ENCODE measurements at places on chromosomes 4 and X.
A peak's percentile ranks its signal among the peaks of the same experiment; 100 is the strongest.

- DNase-seq: no peak
Observed at GRCh38 chr4:100907465-100908454, 389.9 kb upstream of the EMCN start.

GRCh38 chr4:143355540-143356217, 19.0 kb downstream of the GAB1 start:
- no peak for DNase-seq

- DNase-seq: no peak
Observed at GRCh38 chrX:2628751-2629315, 62.3 kb upstream of the CD99 start.

DNA sequence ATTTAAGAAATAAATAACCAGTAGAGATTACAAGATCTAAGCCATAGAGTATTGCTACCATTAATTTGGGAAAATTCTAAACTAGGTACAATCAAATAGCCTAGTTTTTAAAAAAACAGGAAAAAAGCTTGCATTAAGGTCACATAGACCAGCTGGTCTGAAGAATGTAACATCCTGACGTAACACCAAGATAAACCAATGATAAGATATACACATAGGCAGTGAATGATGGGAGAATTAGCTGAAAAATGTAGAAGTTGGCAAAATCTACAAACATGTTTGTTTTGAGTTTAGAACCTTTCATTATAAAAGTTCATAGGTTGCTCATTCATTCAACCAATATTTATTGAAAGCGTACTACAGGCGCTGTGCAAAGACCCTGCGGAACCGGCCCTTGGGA, 120.0 kb downstream of the SH3RF1 start:
- no peak for DNase-seq

GRCh38 chr4:46124773-46125413, 1.0 kb upstream of the GABRG1 start:
- no peak for DNase-seq

DNA sequence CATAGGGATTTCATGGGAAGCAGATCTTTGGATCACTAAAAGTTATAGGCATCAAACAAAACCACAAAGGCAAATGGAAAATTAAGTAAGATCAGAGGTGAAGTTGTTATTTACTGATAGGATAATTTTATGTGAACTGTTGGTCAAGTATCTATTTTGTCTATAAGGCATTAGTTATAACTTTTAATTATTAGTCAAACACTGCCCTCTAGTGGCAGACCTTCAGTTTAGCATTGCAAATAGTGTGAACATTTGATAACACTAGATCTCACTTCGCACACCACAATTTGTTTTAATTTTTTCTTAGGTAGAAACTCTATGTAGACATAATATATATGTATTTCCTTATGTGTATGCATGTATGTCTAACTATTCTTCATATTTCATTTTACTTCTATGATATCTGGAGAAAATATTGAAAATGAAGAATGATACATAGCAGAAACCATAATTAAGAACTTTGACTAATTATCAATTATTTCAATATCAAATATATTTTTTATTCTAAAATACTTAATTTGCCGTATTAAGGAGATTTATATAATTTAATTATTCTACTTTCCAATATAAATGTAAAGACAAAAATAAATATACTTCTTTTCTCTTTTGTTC, 214.5 kb upstream of the TACR3 start:
- no peak for DNase-seq

- peak; percentile 31 for DNase-seq
Observed at GRCh38 chrX:101417981-101418841, 10.2 kb downstream of the HNRNPH2 start.

DNA sequence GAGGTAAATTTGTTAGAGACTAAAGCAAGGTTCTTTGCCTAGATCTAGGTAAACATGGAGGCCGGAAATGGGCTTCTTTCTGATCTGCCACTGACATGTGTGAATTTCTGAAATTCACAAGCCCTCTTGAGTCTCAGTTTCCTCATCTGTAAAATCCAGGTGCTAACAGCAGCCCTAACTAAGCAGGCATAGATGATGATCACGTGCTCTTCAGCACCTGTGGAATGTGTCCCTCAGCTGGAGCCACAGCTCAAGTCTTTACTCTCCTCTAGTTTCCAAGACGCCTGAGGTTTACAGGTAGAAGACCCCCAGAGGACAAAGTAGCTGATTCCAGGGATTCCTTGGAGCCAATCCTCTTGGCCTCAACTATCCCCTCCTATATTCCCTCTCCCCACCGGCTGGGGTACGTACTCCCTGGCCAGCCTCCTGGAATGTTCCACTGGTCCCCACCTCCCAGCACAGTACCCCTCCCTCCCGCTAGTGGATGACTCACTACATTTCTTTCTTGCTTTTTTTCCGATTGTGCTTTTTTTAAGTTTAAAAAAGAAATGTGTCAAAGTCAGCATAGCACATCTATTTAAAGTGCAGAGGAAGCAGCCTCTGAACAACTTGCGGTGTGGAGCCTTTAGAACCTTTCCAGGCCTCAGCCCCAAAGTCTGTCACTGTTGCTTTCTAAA, 98.4 kb downstream of the PHKA2 start:
- DNase-seq: no peak

DNA sequence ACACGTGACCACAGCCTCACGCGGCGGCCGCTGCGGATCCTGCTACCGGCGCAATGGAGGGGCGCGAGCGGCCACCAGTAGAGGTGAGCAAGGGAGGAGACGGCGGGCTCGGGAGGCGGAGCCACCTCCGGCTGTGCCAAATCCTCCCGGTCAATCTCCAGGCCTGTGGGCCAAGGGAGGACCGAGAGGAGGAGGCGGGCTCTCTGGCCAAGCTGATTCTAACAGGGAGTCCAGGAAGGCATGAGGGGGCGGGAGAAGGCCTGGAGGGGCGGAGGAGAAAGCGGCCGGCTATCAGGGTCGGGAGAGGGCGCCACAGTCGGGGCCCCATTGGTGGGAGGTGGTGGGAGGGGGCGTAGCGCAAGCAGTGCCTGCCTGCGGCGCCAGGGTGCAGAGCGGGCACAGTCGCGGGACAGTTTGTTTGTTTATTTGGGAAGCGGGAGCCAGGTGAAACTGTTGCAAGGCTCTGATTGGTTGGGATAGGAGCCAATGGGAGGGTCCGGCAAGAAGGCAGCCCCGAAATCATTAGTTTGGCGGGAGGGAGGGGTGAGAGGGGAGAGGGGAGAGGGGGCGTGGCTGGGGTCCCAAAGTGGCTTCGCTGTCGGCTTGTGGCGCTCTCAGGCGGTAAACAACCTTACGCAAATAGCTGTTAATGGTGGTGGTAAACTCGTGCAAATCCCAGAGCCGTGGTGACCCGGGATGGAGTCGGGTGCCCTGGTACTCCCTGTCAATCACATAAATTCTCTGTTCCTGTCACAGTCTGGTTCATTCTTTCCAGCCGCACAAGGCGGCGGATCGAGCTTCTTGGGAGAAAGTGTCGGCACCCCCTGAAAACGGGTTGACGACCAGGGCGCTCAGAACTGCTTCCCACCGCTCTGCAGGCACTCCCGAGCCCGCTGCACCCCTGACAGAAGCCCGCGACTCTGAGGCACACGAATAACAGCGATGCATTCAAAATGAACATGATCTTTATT, at the start of gene IRS4:
IRS4 (minus strand) TSS at position 55 of the 971 bp plus-strand sequence.
- DNase-seq: no peak

- DNase-seq: no peak
Observed at GRCh38 chr4:38082424-38083385, 122.5 kb downstream of the PTTG2 start.

- no peak for DNase-seq
Observed at GRCh38 chr4:2637956-2638552, 101.6 kb downstream of the FAM193A start.

DNA sequence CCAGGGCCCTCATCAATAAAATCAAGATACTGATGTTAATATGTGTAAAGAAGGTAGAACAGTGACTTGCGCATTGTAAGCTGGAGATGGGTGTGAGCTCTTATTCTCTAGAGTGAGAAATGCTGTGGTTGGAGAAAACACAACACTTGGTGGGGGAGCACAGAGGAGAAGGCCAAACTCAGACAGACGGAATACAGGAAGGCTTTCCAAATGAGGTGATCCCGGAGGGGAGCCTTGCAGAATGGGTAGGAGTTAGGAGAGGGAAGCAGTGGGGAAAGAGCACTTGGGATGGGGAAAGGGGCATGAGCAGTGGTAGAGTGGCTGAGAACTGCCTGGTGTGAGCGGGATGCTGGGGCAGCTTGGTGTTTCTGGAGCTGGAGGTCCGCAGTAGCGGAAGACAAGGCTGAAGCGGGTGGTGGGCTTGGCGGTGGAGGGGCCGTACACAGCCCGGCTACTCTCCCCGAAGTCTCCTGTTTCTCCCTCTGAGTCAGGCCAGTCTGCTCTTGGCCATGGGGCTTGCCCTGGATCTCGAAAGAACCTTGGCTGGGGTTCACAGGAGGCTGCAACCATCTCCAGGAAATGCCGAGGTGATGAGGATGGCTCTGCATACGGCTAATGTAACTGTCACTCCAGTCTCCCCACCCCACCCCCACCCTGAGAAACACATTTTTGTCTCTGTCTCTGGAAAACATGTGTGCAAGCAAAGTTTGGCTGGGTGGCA, 11.3 kb upstream of the PLAC1 start:
- DNase-seq: no peak
